ENCODE measurements at places on chromosomes 12 and 14.

GRCh38 chr14:78566859-78567172 lies 396.6 kb downstream of the NRXN3 start:
- DNase-seq: no peak

DNA sequence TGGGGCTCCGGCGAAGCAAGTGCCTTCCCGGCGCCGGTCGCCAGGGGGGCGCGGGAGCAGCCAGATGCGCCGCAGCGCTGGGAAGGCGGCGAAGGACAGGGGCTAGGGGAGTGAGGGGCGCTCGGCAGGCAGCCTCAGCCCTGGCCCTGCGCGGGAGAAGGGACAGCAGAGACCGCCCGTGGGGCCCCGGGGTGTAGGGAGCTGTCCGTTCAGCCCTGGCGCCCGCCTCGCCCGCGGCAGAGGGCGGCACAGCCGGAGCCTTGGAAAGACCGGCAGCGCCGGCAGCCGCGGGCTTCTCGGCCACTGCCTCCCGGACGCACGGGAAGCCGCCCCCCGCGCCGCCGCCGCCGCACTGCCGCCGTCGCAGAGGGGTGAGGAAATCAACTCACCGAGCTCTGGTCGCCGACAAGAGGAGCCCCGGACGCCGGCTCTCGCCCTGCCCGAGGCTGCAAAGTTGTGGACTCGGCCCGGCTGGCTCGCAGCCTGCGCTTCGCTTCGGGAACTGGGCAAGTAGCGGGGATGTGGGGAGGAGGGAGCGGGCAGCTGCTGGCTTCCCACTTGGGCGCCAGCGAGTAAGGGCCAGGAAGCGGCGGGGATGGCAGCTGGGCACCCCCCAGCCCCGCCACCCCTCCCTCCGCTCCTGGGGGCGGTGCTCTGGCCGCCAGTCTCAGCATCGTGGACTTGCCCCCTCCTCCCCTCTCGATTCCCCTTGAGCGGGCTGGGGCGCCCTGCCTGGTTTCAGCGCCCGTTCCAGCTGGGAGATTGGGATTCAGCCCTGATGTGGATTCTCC lies at the start of gene ZDHHC22:
Gene ZDHHC22, minus strand, starts transcription at position 578 of the 791 bp plus-strand sequence. CDS start 2,053 bp downstream, outside the sequence.
- DNase-seq: no peak

GRCh38 chr12:67522222-67522621 lies 126.3 kb upstream of the DYRK2 start:
- DNase-seq: no peak

- no peak for DNase-seq
These were observed 195.7 kb downstream of the FBXL14 start for GRCh38 chr12:1398673-1399072.

GRCh38 chr14:45891417-45892080 lies 638.5 kb upstream of the MIS18BP1 start:
- DNase-seq: no peak

DNA sequence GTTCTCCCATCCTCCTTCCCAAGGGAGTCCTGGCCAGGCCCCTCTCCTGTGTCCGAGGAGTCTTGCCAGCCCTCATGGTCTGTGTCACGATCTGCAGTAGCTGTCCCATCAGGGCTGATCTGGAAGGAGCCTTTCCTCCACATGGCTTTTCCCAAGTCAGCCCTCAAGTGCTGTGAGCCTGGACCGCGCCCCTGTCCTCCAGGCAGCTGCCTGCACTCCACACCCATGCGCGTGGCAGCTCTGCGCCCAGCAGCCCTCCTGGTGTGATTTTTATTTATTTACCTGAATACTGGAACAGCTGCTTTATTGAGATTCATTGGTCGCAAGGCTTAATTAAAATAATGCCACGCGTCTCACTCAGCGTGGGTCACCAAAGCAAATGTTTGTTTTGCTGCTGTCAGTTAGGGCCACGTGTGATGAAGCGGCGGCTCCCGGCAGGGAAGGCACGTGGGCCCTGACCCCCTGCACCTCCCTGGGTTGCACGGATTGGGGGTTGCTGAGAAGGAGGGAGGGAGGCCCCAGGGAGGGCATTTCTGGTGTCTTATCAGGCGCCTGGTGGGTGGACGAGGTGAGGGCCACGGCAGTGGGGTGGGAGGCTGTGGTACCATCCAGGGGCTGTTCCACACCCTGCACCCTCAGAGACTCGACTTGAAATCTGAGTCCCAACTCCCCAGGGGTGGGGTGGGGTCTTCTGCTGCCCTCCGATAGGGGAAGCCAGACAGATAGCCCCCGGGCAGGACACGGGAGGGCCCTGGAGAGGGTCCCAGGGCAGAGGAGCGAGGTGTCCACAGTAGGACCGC lies 206.3 kb upstream of the C14orf180 start:
- no peak for DNase-seq

- DNase-seq: no peak
These were observed 23.2 kb downstream of the LGALS3 start for GRCh38 chr14:55152052-55152753.

DNA sequence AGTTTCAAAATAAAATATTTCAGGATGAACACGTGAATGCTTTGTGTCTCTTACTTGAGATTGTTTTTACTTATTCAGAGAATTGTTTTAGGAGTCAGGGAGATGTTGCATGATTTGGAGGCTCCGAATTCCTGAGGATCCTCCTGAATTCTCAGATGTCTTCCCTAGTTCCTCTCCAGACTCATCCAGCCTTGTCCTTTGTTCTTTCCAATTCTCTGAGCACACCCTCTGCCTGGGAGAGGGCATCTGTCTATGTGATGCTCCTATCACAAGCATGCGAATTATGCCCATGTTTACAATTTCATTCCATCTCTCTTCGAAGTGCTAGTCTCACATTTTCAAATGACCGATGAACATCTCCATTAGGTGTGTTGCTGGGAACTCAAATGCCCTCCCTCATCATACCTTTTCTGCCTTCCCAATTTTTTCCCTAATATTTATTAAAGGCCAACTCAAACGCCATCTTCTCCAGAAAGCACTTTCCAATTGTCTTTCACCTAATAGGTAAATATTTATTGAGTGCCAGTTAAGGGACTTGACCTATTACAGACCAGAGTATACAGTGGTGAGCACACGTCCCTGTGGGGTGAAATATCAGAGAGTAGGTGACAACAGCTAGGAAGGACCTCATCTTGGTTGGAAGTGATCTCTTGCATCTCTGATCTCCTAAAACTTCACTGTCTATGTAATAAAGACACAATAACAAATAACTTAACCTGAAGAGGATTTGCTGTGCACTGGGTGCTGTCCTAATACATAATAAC lies 64.4 kb downstream of the ARF6 start:
- DNase-seq: no peak
